Keratinocyte (primary cell): ENCODE measurements at places on chromosomes 4 and X.

GRCh38 chr4:57023104-57023503 lies 44.4 kb downstream of the POLR2B start:
- H3K4me1 ChIP-seq = peaks cover 23% of the 10 kb centered on the region
- H3K27me3 ChIP-seq = no peaks in the 10 kb centered on the region
- H3K36me3 ChIP-seq = peaks cover 21% of the 10 kb centered on the region

- peak overlapping the region; percentile 91 for H3K4me3 ChIP-seq
- no peak for DNase-seq
- no peaks in the 10 kb centered on the region for H3K27me3 ChIP-seq
- H3K4me1 ChIP-seq = peaks cover 32% of the 10 kb centered on the region
Observed at GRCh38 chr4:2937986-2938385, 25.2 kb downstream of the NOP14 start.

GRCh38 chr4:108774809-108775530 lies 12.1 kb upstream of the ETNPPL start:
- H3K27me3 ChIP-seq = no peaks in the 10 kb centered on the region
- no peaks in the 10 kb centered on the region for H3K4me1 ChIP-seq
- H3K27ac ChIP-seq = no peak overlapping the region
- H3K36me3 ChIP-seq = no peaks in the 10 kb centered on the region

- no peak overlapping the region for H3K4me3 ChIP-seq
- H3K4me1 ChIP-seq = peaks cover 4% of the 10 kb centered on the region
- DNase-seq = no peak
- no peaks in the 10 kb centered on the region for H3K36me3 ChIP-seq
Observed at GRCh38 chr4:8152865-8153257, 5.8 kb downstream of the ABLIM2 start.
